ENCODE measurements at places on chromosomes 4 and X.

GRCh38 chr4:106302062-106302438 is 14.0 kb downstream of the TBCK start:
- no peak for DNase-seq

GRCh38 chr4:80035336-80035735 is 37.7 kb downstream of the ANTXR2 start:
- peak; percentile 28 for DNase-seq

- DNase-seq: no peak
These were observed 228.5 kb downstream of the PCDH7 start for GRCh38 chr4:30948653-30949052.

DNA sequence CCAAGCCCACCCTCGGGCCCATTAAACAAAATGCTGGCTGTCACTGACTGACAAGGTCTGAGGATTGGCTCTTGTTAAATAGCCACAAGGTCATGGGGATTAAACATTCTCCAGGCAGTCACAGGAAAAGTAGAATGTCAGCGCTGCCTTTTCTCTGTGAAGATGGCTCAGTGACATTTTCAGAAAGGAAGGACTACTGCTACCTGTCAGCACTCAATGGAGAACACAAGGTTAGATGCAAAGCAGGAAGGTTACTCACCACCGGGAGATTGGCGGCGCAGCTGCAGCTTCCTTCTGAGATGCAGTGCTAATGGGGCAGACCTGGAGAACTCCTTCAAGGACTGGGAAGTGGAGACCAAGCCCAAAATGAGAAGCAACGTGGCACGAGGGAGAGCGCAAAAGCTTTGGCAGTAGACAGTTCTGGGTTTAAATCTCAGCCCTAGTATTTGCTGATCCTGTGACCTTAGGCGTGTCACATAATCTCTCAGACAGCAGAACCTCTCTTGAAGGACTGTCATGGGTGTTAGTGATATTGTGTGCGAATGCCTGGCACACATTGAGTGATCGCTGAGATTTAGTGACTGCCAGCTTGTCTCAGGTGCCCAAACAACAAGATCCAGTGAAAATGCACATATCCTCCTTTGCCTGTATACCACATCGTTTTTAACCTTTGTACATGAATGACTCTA is 213.1 kb upstream of the BOD1L1 start:
- no peak for DNase-seq

GRCh38 chr4:166293556-166293955 is 420.5 kb downstream of the TLL1 start:
- no peak for DNase-seq

GRCh38 chrX:104195013-104195412 is 28.8 kb downstream of the FAM199X start:
- DNase-seq: no peak

- peak; percentile 77 for DNase-seq
These were observed at the start of gene AMOT for GRCh38 chrX:112840382-112841113. Gene AMOT, minus strand, starts transcription at chrX:112840831. Its CDS starts 17,705 bp downstream, at chrX:112823126.

DNA sequence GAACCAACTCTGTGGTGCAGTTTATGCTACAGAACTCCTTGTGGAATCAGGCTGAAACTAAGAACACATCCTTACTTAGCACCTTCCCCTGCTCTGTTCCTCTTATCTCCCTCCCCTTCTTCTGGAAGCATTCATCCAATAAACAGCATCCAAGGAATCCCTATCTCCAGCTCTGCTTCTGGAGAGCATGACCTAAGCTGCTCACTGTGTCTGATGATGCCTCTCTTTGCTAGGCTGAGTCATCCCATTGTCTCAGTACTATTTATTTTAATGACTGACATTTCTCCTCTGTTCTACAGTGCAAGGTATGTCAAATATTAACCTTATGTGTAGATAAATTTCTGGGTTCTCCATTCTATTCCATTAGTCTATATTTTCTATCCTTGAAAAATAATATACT is 71.2 kb downstream of the BEND2 start:
- DNase-seq: no peak

DNA sequence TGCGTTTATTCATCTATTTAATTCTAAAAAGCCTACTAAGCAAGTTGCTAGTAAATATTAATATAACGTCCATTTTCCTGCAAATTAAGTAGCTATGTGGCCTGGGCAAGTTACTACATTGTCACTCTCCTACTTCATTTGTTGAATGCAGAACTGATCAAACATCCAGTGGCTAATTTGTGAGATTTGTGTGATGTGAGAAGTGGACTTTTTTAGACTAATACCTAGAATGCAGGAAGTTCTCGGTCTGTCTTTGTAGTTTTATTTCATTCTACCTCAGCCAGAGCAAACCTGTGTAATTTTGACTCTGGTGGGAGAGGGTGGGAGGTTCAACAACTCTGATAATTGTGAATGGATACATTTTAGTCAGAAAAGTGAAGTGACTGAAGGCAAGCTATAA is 840 bp downstream of the GUF1 start:
- DNase-seq: no peak

DNA sequence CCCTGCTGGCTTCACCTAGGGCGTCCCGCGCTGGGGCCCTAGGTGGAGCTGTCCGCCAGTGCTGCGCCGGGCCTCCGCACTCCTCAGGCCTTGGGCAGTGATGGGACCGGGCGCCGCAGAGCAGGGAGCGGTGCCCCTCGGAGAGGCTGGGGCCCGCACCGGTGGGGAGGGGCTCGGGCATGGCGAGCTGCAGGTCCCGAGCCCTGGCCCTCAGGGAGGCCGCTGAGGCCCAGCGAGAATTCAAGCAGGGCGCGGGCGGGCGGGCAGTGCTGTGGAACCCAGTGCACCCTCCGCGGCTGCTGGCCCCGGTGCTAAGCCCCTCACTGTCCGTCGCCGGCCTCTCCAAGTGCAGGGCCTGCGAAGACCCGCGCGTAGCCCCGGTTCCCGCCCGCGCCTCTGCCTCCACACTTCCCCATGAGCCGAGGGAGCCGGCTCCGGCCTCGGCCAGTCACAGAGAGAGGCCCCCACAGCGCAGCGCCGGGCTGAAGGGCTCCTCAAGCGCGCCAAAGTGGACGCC is 565.1 kb upstream of the NDST4 start:
- no peak for DNase-seq

GRCh38 chr4:93732509-93732908 is 96.0 kb upstream of the ATOH1 start:
- no peak for DNase-seq

- DNase-seq: no peak
These were observed 275.2 kb downstream of the STPG2 start for GRCh38 chr4:97868097-97868496.

- no peak for DNase-seq
These were observed 62.5 kb upstream of the NFKB1 start for GRCh38 chr4:102438396-102439235.

DNA sequence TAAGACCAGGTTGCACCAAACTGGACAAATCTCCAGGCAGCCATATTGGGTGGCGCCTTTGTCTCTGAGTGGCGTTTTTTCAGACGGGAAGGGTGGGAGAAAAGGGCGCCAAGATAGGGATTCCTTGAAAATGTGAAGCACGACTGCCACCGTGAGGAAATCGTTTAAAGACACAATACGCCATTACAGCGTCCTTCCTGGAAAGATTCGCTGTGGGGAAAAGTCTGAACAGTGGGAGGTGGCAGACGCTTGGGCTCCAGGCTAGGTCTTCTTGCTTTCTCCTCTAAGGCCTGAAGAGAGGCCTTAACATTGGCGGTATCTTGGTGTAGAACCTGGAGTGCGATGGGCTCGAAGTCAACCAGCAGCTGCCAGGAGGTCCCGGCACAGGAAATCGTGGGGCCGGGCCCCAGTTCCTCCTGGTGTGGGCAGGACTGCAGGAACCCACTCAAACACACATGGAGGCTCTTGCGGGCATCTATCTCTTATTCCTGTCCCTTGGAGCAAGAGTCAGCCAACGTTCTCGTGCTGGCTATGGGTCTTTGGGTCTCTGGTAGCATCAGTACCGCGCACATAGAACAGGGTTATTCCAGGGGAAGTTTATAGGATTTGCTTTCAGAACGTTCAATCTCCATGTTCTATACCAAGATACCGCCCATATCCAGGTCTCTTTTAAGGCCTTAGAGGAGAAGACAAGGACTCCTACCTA is 208.8 kb downstream of the OR13H1 start:
- DNase-seq: no peak

GRCh38 chr4:86594559-86595425 is 677 bp downstream of the PTPN13 start:
- DNase-seq: peak; percentile 14

- DNase-seq: no peak
These were observed 68.4 kb upstream of the RELL1 start for GRCh38 chr4:37754410-37755185.

DNA sequence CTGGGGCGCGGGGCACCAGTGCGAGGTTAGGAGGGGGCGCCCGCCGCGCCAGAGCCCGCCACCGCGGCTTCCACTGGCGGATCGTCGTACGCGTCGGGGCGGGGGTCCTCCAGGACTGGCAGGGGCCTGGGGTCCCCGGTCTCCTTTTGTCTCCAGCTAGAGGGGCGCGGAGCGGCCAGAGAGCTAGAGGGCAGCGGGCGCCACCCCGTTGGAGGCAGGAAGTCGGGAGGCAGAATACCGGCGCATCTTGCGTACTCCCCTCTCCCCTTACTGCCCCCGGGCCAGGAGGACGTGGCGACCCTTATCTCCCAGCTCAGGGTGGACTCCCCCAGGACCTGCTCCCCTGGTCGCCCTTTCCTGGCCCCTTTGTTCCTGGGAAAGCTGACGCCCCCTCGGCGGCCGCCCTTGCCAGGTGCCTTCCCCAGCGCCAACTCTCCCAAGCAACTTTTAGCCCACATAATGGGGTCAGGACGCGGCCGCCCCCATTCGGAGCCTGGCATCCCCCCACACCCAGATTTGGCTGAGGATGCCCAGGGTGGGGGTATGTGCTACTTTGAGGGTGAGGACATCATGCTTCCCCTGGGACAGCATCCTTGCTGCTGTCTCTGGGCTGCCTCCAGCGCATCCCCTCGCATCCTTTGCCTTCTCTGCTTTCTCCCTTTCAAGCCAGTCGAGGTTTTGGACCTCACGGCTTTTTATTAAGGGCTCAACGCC is 933 bp downstream of the CNKSR2 start:
- no peak for DNase-seq

GRCh38 chrX:110015915-110016314 is 13.0 kb downstream of the TMEM164 start:
- DNase-seq: no peak

DNA sequence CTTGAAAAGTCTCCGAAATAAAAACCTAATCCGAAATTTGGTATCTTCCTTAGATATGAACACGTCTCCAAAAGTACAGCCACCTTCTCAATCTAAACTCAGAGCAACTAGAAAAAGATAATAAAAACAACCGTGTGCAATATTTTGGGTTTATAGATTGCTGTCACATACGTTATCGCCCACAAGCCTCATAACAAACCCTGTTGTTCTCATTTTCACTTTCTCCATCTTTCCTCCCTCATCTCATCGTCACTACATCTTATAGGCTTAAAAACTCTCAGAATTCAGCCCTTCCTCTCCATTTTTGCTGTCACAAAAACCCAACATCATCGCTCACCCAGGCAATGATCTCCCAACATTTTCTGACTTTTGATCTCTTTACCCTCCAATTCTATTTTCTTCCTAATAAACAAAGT is 448 bp upstream of the SCFD2 start:
- no peak for DNase-seq

DNA sequence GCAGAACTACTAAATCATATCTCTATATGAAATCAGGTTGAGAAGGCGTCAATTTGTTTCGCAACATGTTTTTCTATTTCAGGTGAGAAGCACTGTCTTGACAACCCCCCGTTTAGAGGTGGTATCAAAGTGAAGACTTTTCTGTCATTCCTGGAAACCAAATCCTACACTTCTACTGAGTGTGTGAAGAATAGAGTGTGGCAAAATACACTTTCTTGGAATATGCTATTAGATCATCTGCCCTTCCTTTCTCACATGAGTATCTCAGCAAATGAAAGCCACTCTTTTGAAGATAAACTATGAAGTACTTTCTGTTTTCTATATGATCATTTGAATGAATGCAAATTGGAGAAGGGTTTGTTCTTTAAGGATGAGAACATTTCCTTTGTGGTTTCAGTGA is 174.0 kb upstream of the FMR1 start:
- no peak for DNase-seq

GRCh38 chr4:57443787-57444186 is 333.6 kb upstream of the IGFBP7 start:
- DNase-seq: no peak

DNA sequence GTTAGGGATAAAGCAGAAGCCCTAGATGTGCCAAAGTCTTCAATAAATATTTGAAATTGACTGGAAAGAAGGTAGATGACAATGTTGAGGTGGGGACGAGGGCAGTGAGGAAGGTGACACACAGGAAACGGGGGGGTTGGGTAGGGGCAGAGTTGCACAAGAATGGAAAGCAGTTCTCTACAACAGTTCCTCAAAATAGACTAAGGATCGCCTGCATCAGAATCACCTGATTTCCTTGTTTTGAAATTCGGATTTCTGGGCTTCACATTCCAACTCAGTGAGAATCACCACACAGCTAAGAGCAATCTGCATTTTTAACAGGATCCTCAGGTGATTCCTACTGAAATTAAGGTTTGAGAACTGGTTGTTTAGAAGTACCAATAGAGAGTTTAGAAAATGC is 70.6 kb downstream of the ARFIP1 start:
- peak; percentile 26 for DNase-seq

DNA sequence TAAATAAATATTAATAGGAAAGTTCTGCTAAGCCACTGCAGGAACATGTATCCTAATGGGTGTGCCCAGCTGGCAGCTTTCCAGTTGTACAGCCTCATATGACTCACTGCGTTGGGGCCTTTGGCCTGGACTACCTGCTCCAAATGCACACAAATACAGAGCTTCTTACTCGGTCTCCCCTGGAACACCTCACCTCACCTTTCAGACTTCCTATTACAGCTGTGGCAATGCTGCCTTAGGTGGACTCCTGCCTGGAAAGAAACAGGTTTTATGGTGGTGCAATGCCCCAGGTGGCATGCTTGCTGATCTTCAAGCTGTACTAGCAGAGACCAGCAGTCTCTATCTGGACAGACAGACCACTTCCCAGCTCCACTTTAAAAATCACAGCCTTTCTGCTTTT is 85.7 kb upstream of the EXOC1L start:
- DNase-seq: no peak

- no peak for DNase-seq
These were observed 51.5 kb downstream of the SLC9A7 start for GRCh38 chrX:46707274-46707965.

DNA sequence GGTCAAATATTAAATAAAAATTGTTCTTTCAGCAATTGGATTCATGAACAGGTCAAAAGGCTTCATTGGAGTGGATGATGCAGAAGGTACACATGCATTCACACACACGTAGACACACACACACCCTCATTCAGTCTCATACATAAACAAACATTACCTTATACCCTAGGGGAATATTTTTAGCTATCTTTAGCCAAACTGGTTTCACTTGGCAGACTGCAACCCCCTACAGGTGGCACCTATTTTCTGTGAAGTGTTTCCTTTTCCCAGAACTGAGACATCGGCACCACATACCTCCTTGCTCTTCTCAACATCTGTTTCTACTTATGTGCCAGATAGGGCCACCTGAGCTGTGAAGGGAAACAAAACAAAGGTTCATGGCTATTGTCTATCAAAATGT is 18.5 kb upstream of the KDR start:
- DNase-seq: no peak

GRCh38 chrX:112577146-112577545 is 102.6 kb downstream of the LHFPL1 start:
- no peak for DNase-seq

GRCh38 chrX:47815901-47816845 is 20.5 kb upstream of the ZNF81 start:
- DNase-seq: no peak

GRCh38 chr4:107131295-107131694 is 95.2 kb upstream of the DKK2 start:
- DNase-seq: no peak
